Suppressor macrophage treated with lipopolysaccharide for 1 hour (primary cell): ENCODE measurements at places on chromosomes 7 and 10.

- DNase-seq = no peak
Observed at GRCh38 chr7:90645784-90646183, 49.7 kb downstream of the CDK14 start.

- peak; percentile 35 for DNase-seq
Observed at GRCh38 chr10:17109046-17109445, 20.6 kb downstream of the CUBN start.

DNA sequence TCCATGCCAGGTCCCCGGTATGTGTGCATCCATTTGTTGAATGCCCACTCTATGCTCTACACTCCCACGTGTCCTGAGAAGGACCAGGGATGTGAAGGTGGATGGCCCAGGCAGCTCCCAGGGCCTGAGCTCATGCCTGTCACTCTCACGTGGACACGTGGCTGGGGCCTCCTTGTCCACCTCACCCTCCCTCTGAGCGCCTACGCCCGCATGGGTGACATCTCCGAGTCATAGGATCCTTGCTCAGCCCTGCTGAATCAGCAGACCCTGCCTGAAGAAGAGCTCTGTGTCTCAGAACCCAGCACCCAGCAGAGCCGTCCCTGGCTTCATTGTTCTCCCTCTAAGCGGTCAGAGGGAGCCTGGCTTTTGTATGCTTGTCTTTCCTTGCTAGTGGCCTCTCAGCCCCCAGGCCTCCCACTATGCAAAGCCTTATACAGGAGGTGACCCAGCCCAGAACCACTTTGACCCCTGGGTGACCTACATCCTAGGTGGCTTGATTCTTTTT lies 107.9 kb upstream of the PPIF start:
- DNase-seq = peak; percentile 96

DNA sequence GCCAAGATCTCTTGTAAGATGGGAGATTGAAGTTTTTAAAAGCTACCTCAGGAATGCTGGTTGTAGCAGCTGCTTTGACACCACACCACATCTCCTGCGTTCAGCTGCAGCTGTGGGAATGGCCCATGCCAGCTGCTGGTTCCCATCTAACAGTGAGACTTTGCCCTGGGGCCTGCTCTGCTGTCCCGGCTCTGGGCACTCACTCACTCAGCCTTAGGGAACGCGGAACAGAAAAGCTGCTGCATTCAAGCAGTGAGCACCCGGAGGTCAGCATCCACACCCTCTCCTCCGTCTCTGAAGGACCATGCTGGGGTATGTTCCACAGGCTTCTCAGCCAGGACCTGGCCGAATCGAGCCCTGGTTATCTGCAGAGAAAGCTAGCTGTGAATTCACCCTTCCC lies 197.1 kb upstream of the CXCL12 start:
- no peak for DNase-seq

GRCh38 chr7:105806592-105807447 lies 69.6 kb downstream of the ATXN7L1 start:
- DNase-seq = peak; percentile 80

DNA sequence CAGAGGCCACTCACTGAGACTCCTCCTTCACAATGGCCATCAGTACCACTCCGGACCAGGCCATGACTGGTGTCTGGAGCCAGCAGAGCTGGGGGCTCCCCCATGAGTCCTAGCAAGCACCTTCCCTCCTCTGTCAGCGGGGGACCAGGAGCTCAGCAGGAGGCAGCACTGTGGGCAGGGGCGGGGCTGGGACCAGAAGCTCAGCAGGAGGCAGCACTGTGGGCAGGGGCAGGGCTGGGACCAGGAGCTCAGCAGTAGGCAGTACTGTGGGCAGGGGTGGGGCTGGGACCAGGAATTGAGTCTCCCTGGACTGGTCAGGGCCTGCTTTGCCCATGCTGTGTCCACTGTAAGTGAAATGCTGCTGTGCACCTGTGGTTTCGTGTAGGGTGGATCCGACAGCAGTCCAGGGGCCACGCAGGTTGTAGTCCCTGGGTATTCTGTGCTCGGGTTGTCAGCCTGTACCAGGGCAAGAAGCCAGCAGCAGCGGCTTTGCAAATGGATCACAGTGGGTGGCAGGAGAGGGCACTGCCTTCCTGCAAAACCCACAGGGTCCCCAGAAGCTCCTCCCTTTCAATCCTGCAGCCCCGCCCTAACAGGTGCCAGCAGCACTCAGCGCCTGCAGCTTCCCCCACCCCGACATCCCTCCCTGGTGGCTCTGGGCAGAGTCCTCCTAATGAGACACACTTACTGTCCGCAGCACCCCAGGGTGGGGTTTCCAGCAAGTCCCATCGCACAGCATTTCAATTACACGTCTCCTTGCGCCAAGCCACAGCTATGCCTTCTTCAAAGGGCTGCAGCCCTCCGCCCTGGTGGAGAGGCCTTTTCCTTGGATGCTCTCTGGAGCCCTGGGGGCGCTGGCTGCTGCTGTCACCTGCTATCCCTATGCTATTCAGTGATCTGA lies 220.5 kb downstream of the TCERG1L start:
- DNase-seq = no peak

- no peak for DNase-seq
Observed at GRCh38 chr7:94127026-94127425, 122.9 kb upstream of the BET1 start.

GRCh38 chr10:103877861-103878260 lies 22.5 kb upstream of the SH3PXD2A start:
- no peak for DNase-seq

DNA sequence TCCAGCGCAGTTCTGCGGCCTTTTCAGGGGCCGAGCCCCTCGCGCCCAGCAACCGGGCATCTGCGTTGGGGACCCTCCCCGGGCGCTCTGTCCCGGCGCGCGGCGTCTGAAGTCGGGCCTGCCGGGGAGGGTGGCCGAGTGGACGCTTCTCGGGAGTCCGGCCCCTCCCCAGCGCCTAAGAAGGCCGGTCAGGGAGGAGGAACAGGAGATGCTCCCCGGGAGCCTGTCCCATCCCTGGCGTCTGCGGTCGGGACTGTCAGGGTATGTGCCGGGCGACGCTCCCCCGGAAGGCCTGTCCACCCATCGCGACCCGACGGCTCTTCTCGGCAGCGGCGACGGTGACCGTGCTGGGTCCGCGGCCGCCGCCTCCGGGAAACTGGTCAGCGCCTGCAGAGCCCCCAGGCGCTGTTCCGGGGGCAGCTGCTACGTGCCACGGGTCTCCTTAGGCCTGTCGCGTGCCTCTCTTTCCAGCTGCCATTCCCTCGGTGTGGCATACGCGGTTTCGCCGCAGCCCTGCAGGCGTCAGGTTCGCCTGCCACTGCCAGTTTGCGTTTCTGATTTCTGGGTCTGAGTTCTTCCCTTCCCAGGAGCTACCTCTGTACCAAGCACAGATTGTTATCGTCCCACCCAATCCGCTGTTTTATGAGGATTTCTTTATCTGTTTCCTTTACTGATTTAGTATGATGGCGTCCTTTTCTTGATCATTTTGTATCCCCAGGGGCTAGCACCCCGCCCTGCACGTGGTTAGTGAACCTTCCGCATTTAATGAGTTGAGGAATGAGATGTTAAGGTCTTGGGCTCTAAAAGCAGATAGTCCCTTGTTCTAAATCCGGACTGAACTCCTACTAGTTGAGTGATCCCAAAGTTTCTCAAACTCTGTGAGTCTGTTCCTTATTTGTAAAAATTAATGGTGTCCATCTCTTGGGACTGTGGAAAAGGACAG lies 782 bp downstream of the IFIT5 start:
- peak; percentile 75 for DNase-seq

DNA sequence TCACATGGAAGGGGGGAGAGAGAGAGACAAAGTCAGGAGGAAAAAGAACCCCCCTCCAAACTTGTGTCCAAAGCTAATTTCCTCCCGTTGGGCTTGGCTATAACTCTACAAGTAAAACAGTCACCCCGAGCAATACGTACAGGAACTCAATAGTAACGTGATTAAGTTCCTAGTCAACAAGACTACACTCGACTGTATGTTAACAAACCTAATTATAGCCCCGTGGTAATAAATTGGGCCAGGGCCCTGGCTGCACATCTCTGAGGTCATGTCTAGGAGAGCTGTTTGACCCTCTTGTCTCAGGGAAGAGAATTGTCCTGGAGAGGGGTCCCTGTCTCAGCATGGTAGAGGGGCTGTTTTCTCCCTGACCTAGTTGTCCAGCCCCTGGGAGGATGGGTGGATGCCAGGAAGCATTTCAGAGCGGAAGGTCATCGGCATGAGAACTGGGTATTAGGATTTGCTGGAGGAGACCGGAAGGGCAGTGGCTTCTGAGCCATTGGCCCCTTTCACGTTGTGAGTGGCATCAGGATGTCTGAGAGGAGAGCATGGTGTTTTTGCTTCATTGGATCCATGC lies 60.2 kb upstream of the COMTD1 start:
- peak; percentile 46 for DNase-seq

- peak; percentile 74 for DNase-seq
Observed at GRCh38 chr10:132570771-132571649, 33.4 kb downstream of the INPP5A start.

DNA sequence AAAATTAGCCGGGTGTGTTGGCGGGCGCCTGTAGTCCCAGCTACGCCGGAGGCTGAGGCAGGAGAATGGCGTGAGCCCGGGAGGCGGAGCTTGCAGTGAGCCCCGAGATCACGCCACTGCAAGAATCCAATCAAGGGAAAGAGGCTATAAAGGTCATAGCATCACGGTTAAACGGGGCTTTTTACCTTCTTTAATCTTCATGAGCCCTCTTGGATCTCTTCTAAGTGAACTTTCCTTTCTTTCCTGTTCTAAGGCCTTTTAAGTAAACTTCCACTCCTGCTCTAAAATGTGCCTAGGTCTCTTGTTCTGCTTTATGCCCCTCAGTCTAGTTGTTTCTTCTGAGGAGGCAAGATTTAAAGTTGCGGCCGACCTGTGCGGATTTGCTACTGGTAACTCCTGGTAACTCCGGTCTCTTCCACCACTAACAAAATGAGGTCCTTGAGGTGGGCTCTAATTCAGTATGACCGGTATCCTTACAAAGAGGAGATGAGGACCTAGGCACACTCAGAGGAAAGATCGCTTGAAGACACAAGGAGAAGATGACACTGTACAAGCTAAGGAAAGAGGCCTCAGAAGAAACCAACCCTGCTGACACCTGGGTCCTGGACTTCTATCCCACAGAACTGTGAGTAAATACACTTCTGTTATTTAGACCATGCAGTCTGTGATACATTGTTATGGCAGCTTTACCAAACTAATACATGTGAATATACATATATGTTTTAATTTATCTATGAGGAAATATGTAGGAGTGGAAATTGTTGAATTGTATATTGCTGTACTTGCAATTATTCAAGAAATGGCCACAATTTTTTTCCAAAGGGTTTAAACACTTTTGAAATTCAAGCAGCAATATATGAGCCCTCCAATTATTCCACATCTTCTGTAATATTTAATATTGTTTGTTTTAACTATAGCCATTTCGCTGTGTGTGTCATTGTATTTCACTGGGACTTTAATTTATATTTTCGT lies 331.5 kb upstream of the CNTNAP2 start:
- no peak for DNase-seq

DNA sequence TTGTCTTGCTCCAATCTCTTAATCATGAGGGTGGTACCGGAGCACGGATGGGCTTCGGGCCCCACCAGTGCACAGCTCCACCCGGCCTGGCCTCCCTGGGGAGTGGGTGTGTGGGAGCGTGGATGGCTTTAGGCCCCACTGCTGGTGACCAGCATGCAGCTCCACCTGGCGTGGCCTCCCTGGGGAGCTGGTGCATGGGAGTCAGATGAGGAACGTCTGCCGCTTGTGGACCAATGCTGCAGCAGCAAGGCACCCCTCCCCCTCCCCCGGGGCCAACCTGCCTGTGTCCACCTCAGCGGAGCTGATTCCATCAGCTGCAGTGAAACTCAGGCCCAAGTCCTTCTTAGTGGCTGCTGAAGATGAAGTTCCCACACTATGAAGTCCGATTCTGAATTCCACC lies 511.4 kb downstream of the PTPRN2 start:
- DNase-seq = no peak

- no peak for DNase-seq
Observed at GRCh38 chr7:109261781-109262180, 692.1 kb downstream of the DNAJB9 start.

GRCh38 chr7:22983257-22983855 lies 30.6 kb downstream of the HYCC1 start:
- DNase-seq = no peak

DNA sequence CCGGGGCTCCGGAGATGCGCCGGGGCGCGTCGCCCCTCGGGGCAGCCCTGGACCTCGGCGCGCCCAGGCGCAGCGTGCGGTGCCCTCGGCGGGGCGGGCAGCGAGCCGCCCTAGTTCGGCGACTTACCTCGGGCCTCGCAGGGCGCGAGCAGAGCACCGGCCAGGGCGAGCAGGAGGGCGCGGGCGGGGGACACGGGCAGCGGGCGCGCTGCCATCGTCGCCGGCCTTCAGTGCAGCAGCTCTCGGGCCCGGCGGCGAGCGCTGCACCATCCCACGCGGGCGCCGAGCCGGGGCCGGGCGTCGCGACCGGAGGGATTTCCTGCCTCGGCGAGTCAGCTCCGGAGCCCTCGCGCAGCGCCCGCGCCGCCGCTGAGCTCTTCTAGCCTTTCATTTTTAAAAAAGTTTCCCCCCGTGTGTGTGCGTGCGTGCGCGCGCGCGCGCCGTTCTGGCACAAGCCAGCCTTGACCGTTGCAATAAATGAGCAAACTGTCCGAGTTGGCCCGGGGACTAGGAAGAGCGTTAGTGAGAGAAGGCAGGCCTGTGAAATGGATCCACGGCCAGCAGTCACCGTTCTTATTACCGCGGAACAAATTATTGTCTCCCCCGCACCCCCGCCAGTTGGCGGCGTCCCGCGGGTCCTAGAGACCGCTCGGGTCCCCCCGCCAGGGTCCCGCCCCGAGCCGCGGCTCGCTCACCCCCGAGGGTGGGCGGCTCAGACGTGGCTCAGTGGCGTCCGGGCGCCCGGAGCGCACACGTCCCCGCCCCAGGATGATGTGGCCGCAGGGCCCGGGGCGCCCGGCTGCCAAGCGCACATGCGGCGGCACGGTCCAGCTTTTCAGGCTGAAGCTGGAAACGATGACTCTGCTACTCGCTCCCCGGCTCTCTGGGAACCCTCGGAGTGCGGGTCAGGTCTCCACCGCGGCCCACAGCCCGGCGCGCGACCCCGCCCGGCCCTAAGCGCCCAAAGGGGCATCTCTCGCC lies at the start of gene ADAM12:
ADAM12 (minus strand) TSS at position 547 of the 981 bp plus-strand sequence; CDS start at position 215, 332 bp downstream.
- DNase-seq = no peak

GRCh38 chr7:155604504-155604997 lies 39.9 kb upstream of the RBM33 start:
- no peak for DNase-seq

- DNase-seq = no peak
Observed at GRCh38 chr10:2964632-2965296, 102.6 kb upstream of the PFKP start.

- peak; percentile 23 for DNase-seq
Observed at GRCh38 chr10:132938472-132939339, 3.7 kb downstream of the CFAP46 start.

DNA sequence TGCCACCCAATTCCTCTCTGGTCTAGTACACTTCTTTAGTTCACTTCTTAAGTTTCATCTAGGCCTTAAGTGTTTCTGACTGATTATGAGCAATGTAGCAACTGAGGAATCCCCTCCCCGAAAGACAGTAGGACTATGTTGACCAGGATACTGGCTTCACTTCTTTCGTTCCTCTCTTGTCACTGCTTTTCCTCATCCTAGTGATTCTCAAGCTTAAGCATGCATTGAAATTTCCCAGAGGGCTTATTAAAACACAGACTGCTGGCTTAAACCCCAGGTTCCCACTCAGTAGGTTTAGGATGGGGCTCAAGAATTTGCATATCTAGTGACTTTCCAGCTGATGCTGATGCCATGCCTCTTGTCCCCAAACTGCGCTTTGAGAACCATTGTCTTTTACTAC lies 164.6 kb upstream of the WNT16 start:
- DNase-seq = no peak
